Urinary bladder (tissue), 4 donors: ENCODE measurements at places on chromosomes 12 and 14. TPM values are rescaled to one million over a fixed set of nuclear protein-coding genes. Genes with fewer than 3 reads are reported as not detected.

DNA sequence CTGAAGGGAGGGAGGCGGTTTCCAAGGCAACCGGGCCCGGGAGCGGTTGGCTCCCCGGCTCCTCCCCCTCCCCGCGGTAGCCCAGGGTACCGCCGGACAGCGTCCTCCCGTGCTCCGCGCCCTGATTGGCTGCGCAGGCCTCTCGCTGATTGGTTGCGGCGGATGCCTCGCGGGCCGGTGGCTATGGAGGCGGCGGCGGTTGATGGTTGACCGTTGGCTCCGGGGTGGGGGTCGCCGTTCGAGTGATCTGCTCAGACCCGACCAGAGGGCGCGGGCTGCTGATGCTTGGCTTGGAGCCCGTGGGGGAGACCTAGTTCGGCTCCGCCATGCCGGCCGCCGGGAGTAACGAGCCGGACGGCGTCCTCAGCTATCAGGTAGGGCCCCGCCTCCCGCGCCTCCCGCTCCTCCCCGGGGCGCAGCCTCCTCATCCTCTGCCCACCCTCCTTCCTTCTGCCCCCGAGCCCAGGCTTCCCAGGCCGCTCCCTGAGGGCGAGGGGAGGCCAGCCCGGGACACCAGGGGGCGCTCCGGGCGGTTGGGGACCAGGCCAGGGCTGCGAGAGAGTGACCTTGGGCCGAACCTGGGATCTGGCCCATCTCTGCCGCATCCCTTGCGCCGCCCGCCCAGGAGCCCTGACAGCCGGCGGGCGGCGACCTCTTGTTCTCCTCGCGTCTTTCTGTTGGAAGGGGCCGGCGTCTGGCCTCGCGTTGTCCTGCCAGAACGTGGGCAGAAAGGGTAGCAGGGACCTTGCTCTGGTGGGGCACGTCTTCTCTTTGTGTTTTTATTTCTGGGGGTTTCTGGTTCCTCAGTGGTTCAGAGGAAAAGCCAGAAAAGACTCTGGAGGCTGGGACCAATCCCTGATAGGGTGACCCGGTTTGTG, at the start of gene SLC4A8:
TSS of gene SLC4A8 (plus strand) at position 170 of the 878 bp plus-strand sequence. CDS start at position 327, 157 bp downstream.
- peak; percentile 84 for DNase-seq

CTDSP2 gene
- total RNA-seq: 80.2 TPM

DNA sequence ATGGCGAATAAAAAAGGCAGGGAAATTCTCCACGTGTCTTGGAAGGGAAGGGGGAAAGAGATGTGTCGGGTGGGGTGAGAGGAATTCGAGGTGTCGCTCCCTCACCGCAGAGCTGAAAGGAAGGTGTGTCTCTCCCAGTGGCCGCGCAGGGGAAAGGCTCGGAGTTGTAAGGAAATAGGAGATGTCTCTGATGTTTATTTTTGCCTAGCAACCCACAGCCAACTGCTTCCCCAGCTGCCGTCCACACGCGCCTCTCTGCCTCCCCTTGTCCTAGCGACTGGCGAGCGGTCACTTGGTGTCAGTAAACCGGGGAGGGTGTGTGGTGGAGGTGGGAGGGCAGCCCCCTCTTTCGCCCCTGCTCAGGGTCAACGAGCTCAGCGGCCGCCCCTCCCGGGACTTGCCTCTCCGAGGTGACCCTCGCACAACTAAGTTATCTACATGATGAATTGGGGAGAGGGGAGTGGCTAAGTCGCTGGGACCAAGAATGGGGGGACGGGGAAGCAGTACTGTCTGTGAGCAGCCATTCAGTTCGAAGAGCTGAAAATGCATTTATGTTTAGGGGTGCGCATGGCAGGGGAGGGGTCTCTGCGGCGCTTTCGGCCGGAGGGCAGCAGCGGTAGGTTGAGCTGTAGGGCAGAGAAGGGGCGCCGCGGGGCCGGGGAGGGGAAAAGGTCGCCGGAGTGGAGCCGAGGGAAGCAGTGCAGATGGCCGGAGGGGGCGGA, 585 bp upstream of the DYRK2 start:
- peak; percentile 79 for DNase-seq

DACT1 gene
- total RNA-seq: 83.9 TPM

- no peak for DNase-seq
Observed at GRCh38 chr14:23301969-23302289, 730 bp downstream of the PPP1R3E start.

DNA sequence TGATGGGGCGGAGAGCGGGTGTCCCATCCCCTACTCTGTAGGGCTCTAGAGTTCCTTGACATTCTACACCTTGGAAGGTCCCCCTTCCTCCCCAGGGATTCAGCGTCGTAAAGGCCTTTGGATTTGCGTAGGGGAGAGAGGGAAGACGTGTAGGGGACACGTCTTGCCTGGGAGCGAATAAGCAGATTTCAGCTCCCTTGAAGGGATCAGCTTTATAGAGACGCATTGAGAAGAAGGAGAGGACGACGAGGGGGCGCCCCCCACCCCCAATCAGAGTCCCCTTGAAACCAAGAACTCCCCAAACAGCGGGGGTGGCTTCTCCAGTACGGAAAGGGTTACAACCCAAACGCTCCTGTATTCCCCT, 324 bp downstream of the CALCOCO1 start:
- DNase-seq: no peak

DNA sequence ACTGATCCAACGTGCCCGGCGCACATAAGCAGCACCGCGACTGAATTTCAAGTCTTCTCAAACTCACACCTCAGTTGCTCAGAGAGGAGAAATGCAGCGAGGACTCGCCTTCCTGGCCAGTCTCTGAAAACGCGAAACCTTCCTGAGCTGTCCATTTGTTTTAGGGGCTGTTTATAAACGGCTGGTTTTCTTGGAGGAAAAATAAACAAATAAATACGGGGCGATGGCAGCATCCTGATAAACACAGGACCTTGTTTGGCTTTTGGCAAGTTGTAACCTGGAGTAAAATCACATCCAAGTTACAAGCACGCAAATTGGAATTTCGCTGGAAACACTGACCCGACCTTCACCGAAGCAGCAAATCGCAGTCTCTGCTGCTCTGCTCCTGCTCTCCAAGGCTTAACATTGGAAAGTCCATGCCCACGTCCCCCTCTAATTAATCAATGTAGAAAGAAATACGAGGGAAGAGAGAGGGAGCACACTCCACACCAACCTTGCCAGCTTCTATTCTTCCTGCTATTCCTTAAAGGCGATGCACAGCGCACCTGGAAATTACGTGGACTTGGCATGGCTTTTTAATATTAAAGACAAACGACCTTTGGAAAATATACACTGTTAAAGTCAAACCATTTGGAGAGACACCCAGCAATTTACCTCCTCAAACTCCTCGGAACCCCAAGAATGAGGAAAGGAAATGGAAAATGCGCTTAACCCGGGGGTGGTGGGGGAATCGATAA, 248.8 kb downstream of the APAF1 start:
- no peak for DNase-seq

INSM2 gene
- total RNA-seq: 0.11 TPM

OTOGL gene
- 4.5 TPM for total RNA-seq

RASSF9 gene
- total RNA-seq: 10.4 TPM

- no peak for DNase-seq
Observed at GRCh38 chr12:51869931-51870330, 18.0 kb upstream of the ANKRD33 start.
